ENCODE measurements at places on chromosomes 4 and X.

- DNase-seq = no peak
Measured at GRCh38 chr4:143287572-143287923, 49.1 kb upstream of the GAB1 start.

GRCh38 chr4:174352061-174352819 lies 68.5 kb downstream of the CEP44 start:
- no peak for DNase-seq

GRCh38 chr4:71474731-71475130 lies 135.9 kb downstream of the SLC4A4 start:
- no peak for DNase-seq

- DNase-seq = no peak
Measured at GRCh38 chr4:48340276-48340964, 909 bp upstream of the SLAIN2 start.

DNA sequence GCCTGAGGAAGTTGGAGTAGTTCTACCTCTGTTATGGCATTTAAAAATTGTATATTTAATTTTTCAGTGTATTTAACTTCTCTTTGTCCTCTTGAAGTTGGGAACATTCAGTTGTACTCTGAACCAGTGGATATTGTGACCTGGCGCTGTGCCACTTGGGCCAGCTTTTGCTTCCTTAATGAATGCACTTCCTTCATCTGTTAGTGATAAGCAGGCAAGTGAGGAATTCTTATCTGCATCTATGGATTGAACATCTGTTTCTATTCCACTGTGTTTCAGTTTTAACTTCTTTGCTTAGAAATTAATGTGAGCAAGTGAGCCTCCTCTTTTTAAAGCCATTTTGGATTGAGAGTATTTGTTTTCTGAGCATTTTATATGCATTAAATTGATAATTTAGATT lies 128.3 kb downstream of the UCHL1 start:
- DNase-seq = no peak

DNA sequence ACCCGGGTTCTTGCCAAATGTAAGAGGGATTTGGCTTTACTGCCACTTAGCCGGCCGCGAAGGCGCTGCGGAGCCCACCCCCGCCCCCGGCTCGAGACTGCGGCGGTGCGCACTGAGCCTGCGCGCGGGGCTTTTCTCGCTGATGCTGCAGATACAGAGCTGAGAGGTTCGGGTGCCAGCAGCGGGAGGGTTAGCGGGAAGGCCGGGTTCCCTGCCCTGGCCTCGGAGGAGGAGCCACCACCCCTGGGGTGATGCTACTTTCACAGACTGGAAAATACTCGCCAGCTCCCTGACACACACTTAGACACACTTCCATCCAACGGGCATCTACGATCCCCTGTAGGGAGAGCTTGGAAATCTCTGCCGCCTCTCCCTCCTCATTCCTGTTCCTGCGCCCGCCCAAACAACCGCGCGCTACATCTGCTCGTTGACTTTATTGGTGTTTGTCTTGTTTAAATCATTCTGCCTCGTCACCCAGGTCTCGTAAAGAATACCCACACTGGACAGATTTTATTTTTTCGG lies 2.1 kb upstream of the PCDH7 start:
- no peak for DNase-seq

DNA sequence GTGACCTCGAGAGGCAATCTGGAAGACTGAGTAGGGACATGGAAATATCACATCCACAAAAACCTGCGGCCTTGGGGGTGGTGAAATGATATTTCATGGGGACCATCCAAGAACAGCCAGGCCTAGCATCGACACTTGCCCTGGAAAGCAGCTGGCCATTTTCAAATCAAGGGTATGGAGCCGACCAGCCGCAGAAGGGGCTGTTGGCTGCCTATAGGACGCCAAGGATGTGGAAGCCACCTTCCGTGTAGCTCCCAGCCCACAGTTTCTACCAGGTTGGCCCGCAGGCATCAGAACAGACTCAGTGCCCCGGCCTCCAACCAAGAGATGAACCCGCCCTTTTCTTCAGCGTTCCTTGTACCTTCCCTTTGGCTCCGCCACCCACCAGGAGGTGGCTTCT lies 5.4 kb upstream of the LOC101059915 start:
- no peak for DNase-seq

DNA sequence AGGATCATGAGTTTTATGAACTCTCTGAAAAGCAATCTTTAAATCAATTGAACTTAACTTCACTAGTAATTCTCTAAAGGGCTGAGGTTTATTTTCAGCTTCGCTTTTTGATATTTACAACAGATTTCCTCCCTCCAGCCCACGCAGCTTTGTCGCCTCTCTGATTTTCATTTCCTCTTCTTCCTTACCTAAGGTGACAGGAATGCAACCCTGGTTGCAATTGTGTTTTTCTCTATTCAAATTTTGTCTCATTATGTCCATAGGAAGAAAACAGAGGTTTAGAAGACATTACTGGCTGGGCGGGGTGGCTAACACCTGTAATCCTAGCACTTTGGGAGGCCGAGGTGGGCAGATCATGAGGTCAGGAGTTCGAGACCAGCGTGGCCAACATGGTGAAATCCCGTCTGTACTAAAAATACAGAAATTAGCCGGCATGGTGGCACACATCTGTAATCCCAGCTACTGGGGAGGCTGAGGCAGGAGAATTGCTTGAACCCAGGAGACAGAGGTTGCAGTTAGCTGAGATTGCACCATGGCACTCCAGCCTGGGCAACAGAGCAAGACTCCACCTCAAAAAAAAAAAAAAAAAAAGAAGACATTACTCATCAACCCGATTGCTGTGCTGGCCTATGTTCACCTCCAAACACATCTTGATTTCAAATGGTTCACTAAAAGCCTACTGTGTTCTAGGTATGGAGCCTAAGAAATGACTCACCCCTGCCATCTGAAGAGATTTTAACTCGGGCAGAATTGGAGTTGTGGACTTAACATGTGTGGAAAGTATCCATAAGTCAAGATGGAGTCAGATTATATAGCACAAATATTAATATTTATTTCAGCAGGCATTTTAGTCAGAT lies 36.8 kb downstream of the VSIG4 start:
- DNase-seq = no peak

- no peak for DNase-seq
Measured at GRCh38 chr4:82525307-82525911, 36.4 kb downstream of the TMEM150C start.

DNA sequence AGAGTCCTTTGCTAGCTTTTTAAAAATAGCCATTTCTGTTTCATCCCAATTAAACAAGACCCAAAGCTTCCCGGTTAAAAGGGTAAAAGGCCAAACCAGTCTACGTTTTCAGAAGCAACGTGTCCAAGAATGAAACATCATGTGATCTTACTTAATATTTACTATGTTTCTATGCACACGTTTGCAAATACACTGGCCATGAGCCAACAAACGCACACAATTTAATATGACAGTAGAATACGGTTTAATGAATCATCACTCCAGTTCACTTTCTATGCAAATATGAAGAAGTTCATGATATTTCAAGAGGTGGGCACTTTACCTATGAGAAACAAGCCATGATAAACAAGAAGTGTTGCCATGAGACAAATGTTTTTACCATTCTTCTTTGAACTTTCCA lies 4.3 kb downstream of the NR0B1 start:
- DNase-seq = no peak

DNA sequence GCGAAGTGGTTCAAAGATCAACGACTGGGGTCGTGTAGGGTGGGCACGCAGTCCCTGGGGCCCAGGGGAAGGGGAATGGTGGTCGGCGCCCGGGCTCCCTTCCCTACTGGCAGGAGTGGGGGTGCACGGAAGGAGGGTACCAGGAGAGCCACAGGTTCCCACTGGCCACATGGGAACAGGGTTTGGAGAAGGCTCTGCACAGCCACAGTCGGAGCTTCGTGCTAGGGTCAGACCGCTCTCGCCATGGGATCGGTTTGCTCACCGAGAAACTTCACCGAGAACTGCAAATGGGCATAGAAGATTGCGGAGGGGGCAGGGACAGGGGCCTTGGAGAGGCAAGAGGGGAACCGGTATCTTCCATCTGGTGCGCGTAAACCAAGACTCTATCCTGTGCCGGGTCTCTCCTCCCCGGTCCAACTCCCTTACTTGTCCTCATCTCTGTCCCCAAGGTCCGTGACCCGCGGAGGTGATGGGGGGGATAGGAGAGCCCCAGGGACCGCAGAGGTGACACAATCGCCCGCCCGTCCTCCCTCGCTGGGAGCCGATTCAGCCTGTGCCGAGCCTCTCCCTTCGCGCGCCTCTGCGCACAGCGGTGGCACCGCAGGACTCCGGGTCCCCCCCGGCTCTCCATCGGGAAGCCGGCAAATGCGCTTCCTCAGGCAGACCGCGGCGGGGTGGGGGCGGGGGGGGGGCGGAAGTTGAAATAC lies 1.0 kb downstream of the SCD5 start:
- no peak for DNase-seq

GRCh38 chr4:155614111-155614762 lies 52.4 kb upstream of the GUCY1A1 start:
- DNase-seq = no peak

- DNase-seq = no peak
Measured at GRCh38 chrX:7244405-7244804, 96.5 kb upstream of the PUDP start.

- DNase-seq = no peak
Measured at GRCh38 chrX:9088896-9089295, 55.0 kb upstream of the FAM9B start.

- DNase-seq = no peak
Measured at GRCh38 chr4:69497886-69498395, 2.2 kb upstream of the UGT2B4 start.

- no peak for DNase-seq
Measured at GRCh38 chrX:78029663-78030062, 60.2 kb upstream of the PGAM4 start.

DNA sequence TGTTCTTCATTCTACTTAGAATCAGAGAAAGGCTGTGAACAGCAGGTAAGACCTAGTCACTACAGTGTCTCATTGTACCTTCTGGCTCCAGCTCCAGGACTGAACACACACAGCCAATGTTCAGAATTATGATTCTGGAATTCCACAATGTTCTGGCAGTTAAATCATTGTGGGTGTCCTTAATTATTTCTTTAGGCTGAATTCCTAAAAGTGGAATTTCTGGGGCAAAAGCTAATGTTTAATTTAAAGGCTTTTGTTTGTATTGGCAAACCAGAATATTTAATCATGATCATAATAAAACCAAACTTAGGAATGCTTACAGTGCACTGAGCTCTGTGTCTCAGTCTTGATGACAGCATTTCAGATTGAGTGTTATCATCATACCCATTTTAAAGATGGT lies 67.0 kb upstream of the FAT1 start:
- DNase-seq = no peak

- no peak for DNase-seq
Measured at GRCh38 chrX:109398833-109399232, 83.1 kb downstream of the GUCY2F start.

DNA sequence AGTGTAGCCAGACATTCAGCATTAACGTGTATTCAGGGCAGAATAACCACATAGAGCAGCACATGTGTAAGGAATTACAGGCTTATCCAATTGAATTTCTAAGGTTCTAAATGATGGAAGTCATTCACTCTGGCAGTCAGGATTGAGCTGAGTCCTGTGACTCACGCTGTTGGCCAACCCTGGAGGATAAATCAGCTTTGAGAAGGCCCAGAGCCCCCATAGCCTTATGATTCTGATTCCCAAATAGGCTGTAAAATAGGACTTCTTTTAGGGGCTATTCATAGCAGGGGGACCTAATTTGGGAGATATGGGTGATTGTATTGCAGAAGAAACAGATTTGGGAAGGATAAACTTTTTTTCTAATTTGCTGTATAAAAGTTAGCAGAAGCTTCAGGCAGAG lies 8.1 kb upstream of the HPF1 start:
- DNase-seq = no peak

- no peak for DNase-seq
Measured at GRCh38 chr4:71550220-71551165, 211.7 kb downstream of the SLC4A4 start.

- peak; percentile 24 for DNase-seq
Measured at GRCh38 chrX:49273181-49273727, 3.7 kb downstream of the PPP1R3F start.

GRCh38 chrX:113421432-113421831 lies 580.8 kb upstream of the AMOT start:
- no peak for DNase-seq

- DNase-seq = no peak
Measured at GRCh38 chr4:159117968-159118367, 15.1 kb downstream of the RAPGEF2 start.

DNA sequence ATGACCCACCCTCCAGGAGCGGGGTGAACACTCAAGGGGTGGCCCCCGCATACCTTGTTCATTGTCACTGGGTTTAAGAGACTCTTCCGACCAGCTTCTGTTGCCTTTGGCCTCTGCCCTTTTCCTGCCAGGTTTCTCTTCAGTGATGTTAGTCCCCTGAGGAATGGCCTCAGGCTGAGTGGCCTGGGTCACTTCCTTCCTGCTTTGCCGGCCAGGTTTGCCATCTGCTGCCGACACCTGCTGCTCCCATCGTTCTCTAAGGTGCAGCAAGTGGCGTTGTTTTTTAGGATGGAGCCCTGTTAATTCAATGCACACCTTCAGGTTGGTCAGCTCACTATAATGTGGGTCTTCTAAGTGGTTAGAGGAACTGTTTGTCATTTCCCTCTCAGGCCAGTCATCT lies 34.2 kb downstream of the BCOR start:
- no peak for DNase-seq

DNA sequence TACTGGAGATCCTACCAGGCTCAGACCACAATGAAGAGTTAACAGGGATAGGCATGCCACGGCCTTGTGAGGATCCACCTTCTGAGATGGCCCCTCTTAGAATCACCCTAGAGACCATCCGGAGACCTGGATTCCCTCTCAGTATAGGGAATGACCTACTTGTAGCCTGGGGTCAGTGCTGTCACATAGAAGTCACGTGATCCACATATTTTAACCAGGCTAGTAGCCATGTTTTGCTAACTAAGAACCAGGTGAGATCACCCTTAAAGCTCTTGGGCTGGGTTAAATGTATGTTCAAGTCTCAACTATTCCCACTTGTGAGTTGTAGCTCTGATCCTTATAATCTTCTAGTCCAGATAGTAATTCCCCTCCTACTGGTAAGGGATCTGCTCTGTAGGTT lies 215.4 kb downstream of the CCNG2 start:
- DNase-seq = no peak

GRCh38 chrX:56800307-56800706 lies 71.3 kb downstream of the NBDY start:
- no peak for DNase-seq

- DNase-seq = no peak
Measured at GRCh38 chr4:18398661-18399060, 377.1 kb upstream of the LCORL start.

- DNase-seq = no peak
Measured at GRCh38 chr4:23828779-23829178, 61.1 kb downstream of the PPARGC1A start.

- no peak for DNase-seq
Measured at GRCh38 chr4:40515037-40515397, 114.6 kb downstream of the RBM47 start.

GRCh38 chrX:153866302-153867019 lies 19.5 kb downstream of the L1CAM start:
- no peak for DNase-seq

- DNase-seq = no peak
Measured at GRCh38 chr4:39446842-39447573, 11.7 kb downstream of the RPL9 start.

GRCh38 chr4:2804449-2804972 lies 11.6 kb downstream of the SH3BP2 start:
- no peak for DNase-seq
